ENCODE measurements at places on chromosomes 1 and 21.

DNA sequence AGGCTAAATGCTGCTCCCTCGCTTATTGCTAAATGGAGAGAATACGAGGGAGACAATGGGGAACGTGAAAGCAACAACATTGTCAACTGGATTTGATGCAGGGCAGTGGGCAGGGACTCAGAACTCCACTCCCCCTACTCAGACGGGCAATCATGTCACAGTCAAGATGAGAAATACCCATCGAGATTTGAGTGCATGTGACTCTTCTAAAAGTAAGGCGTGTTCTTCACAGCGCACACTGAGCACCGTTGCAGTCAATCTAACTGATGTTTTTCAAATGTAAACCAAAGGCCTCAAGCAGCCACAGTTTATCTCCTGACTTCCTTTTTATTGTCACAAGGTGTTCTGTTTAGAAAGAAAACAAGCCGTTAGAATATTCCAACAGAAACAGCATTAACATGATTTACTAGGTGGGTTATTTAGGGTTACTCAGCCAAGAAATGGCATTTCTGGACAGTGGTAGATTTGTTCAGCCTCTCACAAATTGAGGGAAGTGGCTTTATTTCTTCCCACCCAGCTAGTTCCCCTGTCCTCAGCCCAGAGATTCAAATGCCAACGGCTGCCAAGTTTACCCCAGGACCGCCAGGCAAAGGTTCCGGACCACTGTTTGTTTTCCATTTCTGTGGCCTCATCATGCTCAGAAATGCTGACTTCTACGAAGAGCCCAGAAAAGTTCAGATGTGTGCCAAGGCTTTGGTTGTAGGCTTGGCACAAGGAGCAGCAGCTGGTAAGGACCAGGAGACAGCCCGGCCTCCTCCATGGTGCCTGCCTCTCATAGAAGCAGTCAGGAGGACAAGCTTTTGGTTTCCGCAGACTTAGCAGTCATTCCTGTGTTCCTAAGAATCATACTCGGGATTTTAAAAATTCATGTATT is 171.4 kb downstream of the KIF26B start:
- DNase-seq = no peak

DNA sequence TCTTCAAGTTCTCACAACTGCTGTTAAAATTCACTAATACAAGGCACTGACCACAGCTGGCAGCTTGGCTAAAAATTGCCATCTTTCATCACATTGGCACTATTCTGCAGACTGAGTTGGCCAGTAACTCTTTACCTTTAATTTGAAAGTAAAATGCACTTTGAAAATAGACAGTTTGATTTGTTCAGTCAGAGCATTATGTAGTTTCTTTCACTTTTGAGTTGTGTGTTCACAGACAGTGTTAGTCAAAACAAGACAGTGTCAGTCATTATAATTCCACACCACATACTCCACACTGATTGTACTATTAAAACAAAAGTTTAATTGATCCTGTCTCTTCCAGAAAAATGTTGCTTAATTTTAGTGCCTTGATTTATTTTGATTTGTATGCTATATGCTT is 160.7 kb downstream of the SDCCAG8 start:
- DNase-seq = no peak

- DNase-seq = no peak
Observed at GRCh38 chr1:186927884-186928283, 99.1 kb downstream of the PLA2G4A start.

DNA sequence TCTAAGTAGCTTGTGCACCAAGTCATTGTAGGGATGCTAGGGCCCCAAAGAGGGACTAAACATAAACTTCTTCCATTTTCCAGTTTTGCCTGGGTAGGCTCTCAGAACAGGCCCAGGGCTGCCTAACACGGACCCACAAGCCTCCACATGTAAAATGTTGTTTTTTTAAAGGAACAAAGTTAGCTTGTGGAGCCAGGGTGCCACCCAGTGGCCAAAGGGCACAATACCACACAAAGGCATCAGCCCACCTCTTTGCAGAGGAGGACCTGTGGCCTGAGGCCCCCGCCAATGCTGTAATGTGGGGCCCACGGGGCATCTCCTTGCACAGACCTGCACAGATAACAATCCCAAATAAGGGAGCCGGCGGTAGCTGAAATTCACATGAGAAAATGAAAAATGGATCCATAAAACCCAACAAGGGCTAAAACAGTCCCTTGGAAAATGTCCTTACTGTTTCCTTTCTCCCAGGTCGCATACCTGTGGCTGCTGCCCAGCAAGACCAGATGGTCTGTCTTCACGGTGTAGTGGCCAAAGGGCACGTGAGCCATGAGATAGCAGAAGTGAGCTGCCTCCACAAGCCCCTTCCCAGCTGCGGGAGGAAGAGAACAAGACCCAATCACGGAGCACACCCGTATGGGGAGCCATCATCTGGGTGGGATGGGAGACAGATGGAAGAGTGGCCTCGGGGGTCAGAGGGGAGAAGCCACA is 23.8 kb downstream of the SEC16B start:
- DNase-seq = peak; percentile 76

GRCh38 chr1:151596166-151596953 is 15.5 kb upstream of the SNX27 start:
- DNase-seq = no peak

- DNase-seq = no peak
Observed at GRCh38 chr1:54497338-54497737, 50.7 kb upstream of the ACOT11 start.

DNA sequence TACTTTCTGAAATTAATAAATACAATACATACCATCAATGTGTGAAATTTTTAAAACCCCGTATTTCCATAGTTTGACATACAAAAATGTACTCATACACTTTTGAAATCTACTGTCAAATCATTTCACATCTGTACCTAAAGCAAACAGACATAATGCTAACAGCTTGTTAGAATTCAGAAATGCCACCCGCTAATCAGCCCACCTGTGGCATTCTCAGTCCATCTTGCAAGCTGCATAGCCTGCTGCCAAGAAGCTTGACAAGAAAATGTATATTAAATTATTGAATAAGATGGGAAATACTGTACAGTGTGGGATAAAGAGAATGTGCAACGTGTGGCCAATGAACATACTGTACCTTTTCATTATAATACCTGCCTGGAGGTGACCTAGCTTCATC is 55.1 kb downstream of the ZBTB18 start:
- DNase-seq = no peak

GRCh38 chr1:35261412-35262120 is 6.9 kb upstream of the ZMYM4 start:
- no peak for DNase-seq

- peak; percentile 60 for DNase-seq
Observed at GRCh38 chr1:32925403-32926162, 24.4 kb upstream of the TMEM54 start.

- DNase-seq = no peak
Observed at GRCh38 chr1:113191579-113192076, 118.6 kb downstream of the LRIG2 start.

DNA sequence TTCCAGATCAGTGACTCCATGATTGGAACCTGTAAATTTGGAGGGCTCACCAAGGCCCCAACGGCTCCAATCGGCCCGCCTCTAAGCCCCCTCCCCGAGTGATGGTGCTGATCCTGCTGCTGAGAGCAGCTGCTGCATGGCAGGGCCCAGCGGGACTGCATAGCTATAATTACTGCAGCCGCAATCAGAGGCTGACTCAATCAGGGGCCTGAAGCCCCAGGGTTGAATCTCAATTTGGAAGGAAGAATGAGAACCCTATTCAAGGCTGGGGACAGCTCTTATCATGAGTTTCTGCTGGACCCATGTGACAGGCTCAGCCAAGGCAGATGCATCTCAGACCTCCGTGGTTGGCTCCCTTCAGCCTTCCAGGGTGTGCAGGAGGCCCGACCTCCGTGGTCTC is 42.8 kb upstream of the MAGOH start:
- no peak for DNase-seq

DNA sequence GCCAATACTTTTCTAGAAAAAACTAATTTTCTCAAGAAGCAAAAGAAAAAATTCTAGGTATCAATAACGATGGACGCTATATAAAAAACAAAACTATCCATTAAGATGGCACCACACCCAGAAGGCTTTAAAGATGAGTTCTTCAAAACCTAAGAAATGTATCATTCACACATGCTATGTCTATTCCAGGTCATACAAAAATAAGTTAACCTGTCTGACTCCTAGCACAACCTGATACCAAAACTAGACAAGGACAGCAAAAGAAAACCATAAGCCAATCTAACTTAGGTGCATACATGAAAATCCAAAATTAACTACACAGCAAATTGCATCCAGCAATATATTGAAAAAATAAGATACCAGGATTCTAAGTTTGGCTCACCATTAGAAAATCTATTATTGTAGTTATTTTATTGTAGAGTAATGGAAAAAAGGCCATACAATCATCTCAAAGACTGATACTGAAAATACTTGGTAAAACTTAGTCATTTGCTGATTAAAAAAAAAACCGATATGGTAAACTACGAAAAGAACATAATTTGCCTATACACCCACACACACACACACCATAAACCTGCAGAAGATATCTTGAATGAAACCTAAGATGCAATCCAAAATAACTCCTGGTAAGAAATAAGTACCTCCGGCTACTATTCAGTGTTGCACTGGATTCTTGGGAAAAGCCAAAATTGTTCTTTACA is 55.0 kb downstream of the TRAF5 start:
- no peak for DNase-seq

GRCh38 chr21:45470087-45470515 is 65.1 kb downstream of the COL18A1 start:
- no peak for DNase-seq

- DNase-seq = no peak
Observed at GRCh38 chr1:25616987-25617624, 515 bp downstream of the MAN1C1 start.

GRCh38 chr1:245961137-245961540 is 545.9 kb downstream of the SMYD3 start:
- DNase-seq = peak; percentile 33

DNA sequence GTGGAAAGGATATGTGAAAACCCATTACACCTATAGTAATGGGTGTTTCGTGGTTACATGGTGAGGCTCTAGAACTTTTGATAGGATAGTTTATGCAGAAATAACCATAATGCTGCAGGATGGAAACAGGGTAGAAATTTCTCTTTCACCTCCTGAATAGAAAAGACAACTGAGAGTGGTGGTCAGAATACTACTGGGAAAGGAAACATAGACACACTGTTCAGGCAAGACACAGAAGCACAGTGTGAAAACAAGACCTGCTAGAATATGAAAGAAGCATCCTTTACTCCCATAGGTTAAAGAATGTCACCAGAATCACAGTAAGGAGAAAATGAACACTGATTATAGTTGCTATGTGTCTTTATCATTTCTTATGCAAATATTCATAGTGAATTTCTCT is 496.6 kb downstream of the DPYD start:
- no peak for DNase-seq

DNA sequence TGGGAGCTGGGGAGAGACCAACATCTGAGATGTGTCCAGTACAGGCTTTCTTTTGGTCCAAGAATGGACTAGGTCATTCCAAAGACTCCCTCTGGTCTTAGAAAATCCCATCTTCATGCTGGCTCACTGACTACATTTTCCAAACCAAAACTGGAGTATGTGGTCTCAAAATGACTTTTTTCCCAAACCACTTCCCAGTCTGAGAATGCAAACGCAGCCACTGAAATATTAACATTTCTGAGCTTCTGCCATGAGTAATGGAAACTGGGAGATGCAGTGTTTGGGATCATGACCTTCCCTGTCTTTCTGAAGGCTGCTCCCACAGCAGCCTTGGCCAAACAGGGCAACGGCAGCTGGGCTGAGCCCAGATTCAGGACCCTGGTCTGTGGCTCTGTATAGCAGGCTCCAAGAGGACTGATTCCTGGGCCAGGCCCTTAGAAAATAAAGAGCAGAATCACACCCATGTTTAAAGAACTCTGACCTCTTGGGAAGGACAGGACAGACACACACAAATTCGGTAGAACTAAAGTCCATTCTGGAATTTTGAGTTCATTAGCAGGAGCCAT is 62.1 kb upstream of the CNTN2 start:
- peak; percentile 26 for DNase-seq

DNA sequence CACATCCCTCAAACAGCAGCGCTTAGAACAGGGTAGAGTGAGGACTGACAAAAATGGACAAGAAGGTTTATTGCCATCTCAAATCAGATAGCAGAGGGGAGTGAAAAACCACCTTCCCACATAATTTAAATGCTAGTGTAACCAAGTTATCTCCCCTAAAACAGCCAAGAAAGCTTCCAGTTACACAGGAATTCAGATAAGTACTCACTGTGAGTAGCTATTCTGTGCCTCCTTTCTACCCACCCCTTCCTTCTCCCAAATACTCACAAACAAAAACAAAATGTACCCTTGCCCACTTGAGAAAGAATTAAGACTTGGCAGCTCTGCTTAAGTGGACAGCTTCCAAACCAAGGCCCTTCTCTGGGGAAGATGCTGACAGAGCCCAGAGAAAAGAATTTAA is 9.1 kb downstream of the OTUD7B start:
- no peak for DNase-seq

- no peak for DNase-seq
Observed at GRCh38 chr1:161914595-161914994, 109.1 kb downstream of the OLFML2B start.

DNA sequence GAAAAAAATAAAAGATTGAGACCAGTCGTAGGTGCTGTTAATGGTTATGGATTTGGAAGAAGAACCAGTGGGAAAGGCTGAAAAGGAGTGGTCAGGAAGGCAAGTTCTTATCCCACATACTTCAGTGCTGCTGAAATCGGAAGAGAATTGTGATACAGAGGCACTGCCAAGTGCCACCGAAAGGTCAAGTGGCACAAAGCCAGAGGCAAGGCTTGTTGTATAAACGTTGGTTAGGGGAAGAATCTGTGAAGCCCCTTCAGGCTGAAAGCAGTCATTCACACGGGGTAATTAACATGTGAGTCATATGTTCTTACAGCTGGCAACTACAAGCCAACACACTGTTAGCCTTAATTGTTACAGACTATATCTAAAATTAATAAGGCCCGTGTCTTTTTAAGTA is 48.8 kb downstream of the ZBTB40 start:
- DNase-seq = peak; percentile 12

DNA sequence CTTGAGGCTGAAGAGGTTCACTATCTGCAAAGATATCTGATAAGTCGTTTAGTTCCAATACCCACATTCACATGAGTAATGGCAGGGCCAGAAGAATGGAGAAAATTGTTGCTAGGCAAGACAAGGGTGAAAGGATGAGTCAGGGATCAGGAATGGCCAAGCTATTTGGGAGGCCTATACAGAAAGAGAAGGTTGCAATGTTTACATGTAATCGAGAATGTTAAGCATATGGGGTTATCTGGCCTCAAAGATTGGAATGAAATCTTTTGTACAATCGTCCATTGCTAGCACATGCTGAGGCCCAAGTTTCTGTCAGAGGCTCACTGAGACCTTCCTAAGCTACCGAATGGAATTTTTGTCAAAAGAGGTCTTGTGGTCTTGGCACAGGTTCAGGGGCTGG is 299.9 kb upstream of the PLD5 start:
- no peak for DNase-seq

All from muscle of back (tissue), 13 donors.